Thymus (tissue), 14 donors: ENCODE measurements at places on chromosomes 2 and 18.

DNA sequence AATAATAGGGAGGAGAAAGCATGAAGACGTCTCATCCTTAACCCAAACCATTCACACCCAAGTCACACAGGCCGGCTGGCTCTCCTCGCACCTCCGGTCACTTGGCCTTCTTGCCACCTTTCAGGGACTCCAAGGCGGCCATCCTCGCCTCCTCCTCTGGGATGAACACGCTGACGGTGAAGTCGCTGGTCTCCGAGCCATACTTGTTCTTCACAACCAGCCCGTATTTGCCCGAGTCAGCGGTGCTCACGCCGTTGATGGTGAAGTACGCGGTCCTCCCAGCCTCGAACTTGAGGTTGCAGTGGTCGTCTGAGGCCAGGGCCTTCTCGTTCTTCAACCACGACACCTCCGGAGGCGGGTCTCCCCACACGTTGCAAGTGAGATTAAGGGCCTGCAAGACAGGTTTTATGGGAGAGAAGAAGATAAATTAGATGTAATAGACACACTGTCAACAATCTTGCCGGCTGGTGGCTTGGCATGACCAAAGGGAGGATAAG is 54.3 kb upstream of the LPIN2 start:
- no peak for DNase-seq

GRCh38 chr2:216130346-216130971 is 21.3 kb downstream of the XRCC5 start:
- no peak for DNase-seq

DNA sequence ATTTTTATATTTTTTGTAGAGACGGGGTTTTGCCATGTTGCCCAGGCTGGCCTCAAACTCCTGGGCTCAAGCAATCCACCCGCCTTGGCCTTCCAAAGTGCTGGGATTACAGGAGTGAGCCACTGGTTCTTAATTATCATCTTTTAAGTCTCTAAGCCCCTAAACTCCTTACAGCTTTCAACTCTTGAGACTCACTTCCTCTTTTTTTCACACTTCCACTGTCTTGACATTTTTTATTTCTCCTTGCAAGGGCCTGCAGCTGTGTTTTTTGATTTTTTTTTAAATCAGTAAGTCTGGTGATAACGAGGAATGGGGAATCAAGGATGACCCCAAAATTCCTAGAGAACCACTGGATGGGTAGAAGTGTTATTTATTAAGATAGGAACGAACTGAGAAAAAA is 8.6 kb upstream of the ABCB11 start:
- DNase-seq, result no peak

DNA sequence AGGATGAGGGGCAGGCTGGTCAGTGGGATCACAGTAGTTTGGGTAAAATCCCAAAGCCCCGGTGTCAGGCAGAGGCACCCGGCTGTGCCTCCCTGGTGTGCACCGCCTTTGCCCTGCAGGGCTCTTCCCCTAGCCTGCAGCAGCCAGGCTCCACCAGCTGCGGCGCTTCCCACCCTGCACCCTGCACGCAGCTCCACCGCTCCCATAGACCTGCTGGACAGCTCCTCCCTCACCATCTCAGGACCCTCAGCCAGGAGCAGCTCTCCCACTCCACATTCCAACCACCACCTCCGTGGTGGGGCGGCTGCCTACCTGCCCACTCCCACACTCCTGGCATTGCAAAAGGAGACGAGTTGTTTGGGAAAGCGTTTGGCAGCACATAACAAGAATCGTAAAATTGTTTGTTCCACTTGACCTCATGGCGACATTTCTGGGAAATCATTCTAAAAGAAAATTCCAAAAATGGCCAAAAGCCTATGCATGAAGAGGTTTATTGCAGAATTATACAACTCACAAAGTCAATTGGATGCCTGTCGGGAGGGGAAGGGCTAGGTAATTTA is 287.4 kb upstream of the HDAC4 start:
- no peak for DNase-seq

DNA sequence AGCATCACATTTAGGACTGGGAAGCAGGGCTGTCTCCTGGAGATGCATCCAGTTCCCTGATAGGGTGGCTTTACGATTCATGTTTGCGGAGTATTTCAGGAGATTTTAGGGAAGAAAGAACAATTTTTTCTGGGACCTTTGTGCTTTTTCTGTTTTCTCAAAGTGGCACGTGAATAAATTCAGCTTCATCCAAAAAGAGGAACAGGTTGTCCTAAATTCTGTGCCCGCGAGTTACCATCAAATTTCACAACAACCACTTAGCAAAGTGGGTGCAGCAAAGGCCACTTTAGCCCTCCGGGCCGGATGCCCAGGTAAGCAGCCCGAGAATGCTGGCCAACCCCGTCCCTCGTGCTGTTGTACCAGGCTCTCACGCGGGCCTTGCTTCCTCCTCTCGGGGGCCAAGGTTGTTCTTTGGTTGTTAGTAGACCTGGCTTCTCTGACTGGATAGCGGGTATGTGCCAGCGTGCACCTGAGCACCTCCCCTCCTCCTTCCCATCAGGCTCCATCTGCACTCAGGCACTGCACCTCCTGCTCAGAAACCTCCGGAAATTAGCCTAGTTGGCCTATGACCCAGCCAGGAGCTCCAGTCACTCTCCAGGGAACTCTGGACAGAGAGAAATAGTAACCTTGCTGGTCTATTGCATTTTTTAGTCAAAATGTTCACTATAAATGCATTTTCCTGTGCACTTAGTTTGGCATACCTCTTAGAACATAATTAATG is 83.0 kb downstream of the CMPK2 start:
- no peak for DNase-seq

GRCh38 chr2:27083410-27084296 is 2.9 kb upstream of the KHK start:
- no peak for DNase-seq

DNA sequence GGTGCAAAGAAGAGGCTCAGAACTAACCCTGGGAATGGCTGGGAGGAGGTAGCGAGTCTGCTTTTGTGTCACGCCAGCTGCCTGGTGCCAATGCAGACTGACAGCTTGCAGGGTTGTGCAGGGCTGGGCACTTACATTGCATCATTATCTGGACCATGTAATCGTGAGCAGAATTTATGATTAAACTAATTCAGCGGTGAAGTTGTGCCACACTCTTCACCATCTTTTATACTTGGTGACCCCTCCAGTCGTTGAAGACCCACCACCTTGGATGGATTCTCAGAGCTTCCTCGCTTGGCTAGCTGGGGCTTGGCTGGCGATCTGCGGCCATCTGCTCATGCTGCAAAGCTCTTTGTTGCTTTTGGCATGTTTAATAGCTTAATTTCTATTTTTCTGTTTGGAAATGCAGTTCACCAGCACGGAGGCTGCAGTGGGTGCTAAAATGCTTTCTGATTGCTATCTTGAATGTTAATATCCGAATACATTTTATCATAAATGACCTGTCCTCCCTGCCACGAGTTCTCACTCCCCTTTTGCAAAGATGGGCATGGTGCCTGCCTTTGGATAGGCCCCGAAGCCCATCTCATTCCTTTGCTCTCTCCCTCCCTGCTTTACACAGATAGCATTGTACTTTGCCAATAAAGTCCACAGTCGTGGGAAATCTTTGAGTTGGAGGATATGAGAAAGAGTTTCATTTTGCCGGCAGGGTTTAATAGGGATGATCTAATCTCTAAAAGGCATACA is 188.2 kb downstream of the PRKCE start:
- DNase-seq, result no peak

- no peak for DNase-seq
Measured at GRCh38 chr2:11527001-11527400, 6.8 kb upstream of the GREB1 start.

- peak; percentile 41 for DNase-seq
Measured at GRCh38 chr2:174577967-174578589, 19.5 kb downstream of the WIPF1 start.

- DNase-seq, result no peak
Measured at GRCh38 chr2:129329574-129329973, 649.9 kb upstream of the RAB6C start.

- no peak for DNase-seq
Measured at GRCh38 chr2:82120654-82121053, 1816.1 kb upstream of the LRRTM1 start.

- DNase-seq, result no peak
Measured at GRCh38 chr2:62947403-62947802, 103.2 kb upstream of the OTX1 start.

DNA sequence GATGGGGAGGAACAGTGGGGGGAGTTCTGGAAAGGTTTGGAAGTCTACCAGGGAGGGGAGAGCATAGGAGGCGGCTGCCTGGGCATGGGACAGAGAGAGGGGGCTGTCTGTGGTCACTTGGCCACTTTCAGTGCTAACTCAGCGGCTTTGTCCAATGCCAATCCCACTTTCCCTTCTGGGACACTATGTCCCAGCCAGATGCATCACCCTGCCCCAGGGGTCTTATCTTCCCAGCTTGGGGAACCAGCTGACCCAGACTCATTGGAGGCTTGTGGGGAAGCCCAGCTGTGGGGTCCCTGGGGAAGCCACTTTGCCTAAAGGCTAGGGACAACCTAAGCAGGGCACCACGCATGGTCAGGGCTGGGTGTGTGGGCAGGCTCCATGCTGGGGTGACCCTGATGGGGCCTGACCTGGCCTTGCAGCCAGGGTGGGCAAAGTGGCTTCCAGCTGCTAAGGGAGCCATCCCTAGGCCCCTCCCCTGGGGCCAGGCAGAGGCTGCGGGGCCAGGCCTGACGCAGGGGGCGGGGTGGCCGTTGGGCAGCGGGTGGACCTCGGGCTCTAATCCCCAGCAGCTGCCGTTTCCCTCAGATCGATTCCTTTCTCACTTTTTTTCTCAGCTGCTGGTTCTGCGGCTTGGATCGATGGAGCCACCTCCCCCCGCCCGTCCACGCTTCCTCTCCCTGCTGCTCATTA is 1.6 kb upstream of the ASIC4 start:
- DNase-seq, result no peak

GRCh38 chr18:32441533-32441932 is 29.1 kb downstream of the GAREM1 start:
- no peak for DNase-seq

DNA sequence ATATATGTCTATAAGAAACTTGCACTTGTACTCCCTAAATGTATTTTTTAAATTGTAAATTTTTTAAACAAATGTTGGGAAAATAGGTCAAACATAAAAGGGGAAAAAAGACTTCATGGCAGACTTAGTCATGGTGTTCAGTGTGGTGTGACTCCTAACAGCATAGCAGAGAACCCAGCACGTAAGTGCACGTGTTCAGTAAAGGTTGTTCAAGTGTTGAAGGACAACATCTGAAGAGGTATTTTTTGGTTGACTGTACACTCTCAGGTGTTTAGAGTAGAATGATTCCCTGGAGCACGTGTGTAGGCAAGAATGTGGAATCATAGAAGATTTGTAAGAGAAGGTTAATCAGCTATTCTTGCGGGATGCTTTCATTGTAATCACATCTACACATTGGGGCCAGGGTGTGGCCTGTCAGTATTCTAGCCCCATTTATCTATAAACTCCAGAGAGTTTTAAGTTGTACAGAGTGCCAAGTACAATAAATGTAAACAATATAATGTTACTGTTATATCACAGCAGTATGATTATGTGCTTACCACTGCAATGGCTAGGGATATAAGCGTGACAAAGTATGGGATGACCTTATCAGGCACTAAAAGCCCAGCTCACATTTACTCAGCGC is 106.8 kb downstream of the CRIM1 start:
- DNase-seq, result no peak

- no peak for DNase-seq
Measured at GRCh38 chr2:85534099-85534498, 4.9 kb upstream of the MAT2A start.

DNA sequence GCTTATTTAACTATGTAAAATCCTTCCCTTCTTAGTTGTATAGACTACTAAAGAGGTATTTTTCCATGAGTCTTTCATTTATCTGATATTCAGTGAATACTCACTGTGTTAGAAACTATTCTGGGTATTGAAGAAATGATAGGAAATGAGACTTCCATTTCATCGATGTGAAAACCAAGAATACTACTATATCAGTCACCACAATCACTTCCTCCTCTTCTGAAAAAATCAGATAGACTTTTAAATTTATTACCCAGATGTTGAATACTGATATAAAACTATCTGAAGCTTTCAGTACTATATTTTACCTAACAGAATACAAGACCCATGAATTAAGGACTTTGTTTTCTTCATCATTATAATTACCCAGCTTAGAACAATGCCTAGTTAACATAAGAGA is 1801.1 kb upstream of the CELF4 start:
- DNase-seq, result no peak

DNA sequence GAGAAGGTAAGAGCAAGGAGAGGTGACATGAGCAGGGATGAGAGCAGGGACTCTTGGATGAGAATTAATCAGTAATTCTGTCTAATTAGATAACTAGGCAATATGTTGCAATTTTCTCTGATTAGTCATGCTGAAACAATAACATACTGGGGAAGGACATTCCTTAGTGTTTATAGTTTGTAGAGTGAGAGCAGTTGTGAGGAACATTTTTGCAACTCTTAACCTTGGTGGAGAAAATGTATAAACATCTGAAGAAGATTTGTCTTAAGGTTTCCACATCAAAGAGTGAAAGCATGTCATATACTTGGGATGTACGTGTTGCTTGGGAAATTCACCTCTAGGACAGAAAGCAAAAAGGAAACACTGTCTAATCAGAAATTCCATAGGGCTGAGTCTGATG is 955.4 kb upstream of the FANCL start:
- no peak for DNase-seq

- DNase-seq, result no peak
Measured at GRCh38 chr2:10536569-10537133, 88.5 kb upstream of the ODC1 start.

GRCh38 chr18:10685484-10685883 is 159.7 kb downstream of the NAPG start:
- peak; percentile 13 for DNase-seq

DNA sequence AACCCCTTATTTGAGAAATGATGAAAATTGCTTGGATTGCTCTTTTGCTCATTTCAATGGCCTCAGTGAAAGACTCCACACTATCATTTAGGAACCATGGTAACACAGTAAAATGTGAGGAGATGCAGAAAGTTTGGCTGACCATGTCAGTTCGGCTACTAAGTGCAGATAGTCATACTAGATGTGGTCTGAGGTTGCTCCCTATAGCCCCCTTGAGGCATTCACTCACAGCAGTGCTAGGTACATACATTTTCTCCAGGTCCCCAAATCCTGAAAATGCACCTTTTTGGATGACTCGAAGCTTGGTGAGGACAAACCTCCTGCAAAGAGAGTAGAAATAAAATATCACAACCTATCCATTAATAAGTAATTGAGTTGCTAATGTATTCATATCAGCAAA is 86.3 kb downstream of the FSHR start:
- no peak for DNase-seq
